ENCODE measurements at places on chromosomes 4 and X. TPM values are rescaled to one million over a fixed set of nuclear protein-coding genes. Genes with fewer than 3 reads are reported as not detected.

The FAM184B gene
- under 0.01 TPM for total RNA-seq

The FGF13 gene
- total RNA-seq, result not detected

The IL13RA2 gene
- total RNA-seq, result 1.1 TPM

The ACSL1 gene
- 61.0 TPM for total RNA-seq

The IL13RA1 gene
- 108 TPM for total RNA-seq

The CC2D2A gene
- total RNA-seq, result 35.4 TPM

The RADX gene
- total RNA-seq, result 1.4 TPM

The TLR10 gene
- under 0.01 TPM for total RNA-seq

The TBC1D8B gene
- total RNA-seq, result 12.3 TPM

The NPY2R gene
- 0.36 TPM for total RNA-seq

The PCYT1B gene
- total RNA-seq, result 1.1 TPM

The VSIG4 gene
- 0.72 TPM for total RNA-seq

The PPP2R2C gene
- not detected for total RNA-seq

The PLP1 gene
- 0.29 TPM for total RNA-seq

The MRFAP1 gene
- 94.1 TPM for total RNA-seq

The SERTM2 gene
- under 0.01 TPM for total RNA-seq

The REPS2 gene
- 0.59 TPM for total RNA-seq

The MAGED4 gene
- total RNA-seq, result 58.6 TPM

The SPANXN4 gene
- total RNA-seq, result not detected

The GAGE1 gene
- total RNA-seq, result not detected
